NCI-H1436 treated with DMSO at 0.1 percent for 48 hours (cell line): ENCODE measurements at places on chromosomes 13 and 19.

DNA sequence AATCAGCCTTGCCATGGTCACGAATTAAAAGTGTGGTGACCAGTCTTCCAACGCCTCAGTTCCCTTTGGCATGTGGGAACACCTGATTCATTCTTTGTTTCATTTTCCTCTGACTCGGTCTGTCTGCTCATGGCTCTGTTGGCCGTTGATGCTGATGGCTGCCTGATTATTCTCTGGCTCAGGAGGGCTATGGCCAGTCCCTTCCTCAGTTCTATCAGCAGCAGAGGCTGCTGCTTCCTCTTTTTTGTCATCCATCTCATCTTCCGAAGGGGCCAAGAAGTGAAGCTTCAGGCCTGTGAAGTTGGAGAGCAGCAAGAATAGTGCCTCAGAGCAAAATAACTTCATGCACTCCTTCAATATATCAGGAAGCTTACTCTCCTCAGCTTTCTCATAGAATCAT lies 9.5 kb upstream of the MLNR start:
- no peak for DNase-seq

GRCh38 chr19:38281811-38282566 lies 17.6 kb downstream of the SPINT2 start:
- no peak for DNase-seq

GRCh38 chr19:33376423-33376822 lies 2.9 kb downstream of the CEBPG start:
- DNase-seq = no peak

- DNase-seq = no peak
These were observed 8.1 kb downstream of the ZNF766 start for GRCh38 chr19:52277471-52277870.

GRCh38 chr13:58953638-58954037 lies 1210.1 kb downstream of the DIAPH3 start:
- DNase-seq = no peak

DNA sequence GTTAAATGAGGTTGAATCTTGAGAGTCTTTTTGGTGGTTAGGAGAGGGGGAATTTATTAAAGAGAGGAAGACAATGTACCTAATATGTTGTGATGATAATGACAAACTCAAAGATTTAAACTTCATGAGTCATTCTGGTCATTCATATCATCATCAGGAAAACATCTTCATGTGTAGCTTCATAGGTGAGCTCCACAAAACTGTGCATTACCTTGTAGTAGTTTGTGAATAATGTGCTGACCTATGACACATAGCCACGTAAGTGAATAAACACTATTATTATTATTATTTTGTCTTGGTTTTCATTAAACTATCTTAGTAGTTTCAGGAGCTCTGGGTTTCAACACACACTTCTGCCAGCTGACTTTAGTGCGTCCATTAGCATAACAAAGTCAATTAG lies 997 bp upstream of the GPC6 start:
- no peak for DNase-seq

- no peak for DNase-seq
These were observed 30.5 kb upstream of the TUBGCP3 start for GRCh38 chr13:112618501-112618900.

DNA sequence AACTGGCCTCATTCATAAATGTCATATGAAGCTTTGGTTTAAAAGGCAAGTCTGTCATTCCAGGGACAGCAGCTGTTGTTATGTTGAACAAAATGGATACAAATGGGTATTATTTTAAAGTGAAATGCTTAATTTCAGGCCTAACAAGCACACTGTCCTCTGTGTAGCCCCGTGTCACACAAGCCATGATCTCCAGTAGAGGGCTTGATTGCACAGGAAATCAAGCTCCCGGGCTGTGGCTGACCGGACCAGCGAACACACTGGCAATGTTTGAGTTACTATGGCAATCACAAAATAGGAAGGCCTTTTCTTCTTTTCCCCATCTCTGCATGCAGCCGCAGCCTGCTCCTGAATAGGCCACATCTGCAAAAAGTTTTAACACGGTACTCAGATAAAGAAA lies 64.0 kb upstream of the GSX1 start:
- no peak for DNase-seq

- DNase-seq = no peak
These were observed 136.1 kb downstream of the KCTD12 start for GRCh38 chr13:76750126-76750525.

GRCh38 chr13:28658539-28658795 lies 463 bp upstream of the POMP start:
- no peak for DNase-seq

- DNase-seq = no peak
These were observed at the start of gene MAMSTR for GRCh38 chr19:48719263-48720171. TSS of gene MAMSTR (minus strand) at chr19:48719725. CDS start at chr19:48719031, 694 bp downstream.

GRCh38 chr13:35479038-35479492 lies 2.6 kb upstream of the MAB21L1 start:
- no peak for DNase-seq

GRCh38 chr13:85737952-85738351 lies 61.3 kb downstream of the SLITRK6 start:
- no peak for DNase-seq

DNA sequence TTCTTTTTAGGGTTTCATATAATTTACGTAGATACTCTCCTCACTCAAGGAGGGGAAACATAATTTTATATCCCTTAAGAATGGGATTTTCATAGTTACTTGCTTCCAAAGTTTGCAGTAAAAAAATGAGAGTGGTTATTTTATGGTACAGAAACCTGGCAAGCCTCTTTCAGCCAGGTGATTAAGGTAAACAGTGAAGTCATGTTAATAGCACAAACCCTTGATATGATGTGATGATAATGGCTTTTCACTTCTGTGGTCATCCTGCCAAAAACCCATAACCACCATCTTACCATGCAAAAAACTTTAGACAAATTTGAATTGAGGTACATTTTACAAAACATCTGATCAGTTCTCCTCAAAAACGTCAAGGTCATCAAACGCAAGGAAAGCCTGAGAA lies 517.8 kb downstream of the SLITRK5 start:
- DNase-seq = no peak

DNA sequence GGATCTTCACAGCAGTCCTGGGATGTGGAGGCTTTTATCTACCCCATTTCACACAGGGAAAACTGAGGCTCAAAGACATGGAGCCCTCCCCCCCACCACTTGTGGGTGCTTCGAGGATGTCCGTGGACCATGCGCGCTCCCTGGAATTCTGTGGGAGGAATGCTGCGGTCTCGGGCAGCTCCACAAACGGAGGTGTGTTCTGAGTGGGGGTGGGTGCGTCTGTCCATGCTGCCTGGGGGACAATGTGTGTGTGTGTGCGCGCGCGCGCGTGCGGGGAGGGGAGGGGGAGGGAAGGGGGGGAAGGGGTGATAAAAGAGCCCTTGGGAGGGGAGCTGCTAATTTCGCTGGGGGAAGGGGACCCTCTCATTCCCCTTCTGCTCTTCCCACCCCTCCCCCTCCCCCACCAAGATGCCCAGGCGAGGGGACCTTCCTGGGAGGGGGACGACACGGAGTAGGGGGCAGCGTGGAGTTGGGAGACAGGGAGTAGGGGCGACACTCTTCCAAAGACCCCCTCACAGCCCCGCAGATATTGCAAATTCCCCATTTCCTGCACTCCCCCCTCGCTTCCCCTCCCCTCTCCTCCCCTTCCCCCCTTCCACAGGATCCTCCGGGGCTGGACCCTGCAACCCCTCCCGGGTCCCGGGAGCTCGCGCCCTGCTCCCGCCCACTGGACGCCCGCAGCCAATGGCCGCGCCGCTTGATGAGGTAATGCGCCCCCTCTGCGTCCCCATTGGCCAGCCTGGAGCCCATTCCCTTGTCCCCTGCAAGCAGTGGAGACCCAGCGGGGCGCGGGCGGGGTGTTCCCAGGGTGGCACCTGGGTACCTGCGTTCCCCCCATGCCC lies 18.9 kb upstream of the ZNRF4 start:
- DNase-seq = peak; percentile 20

- no peak for DNase-seq
These were observed 14.3 kb upstream of the DHRS12 start for GRCh38 chr13:51818276-51818675.

GRCh38 chr19:52749780-52750179 lies 14.9 kb upstream of the ZNF611 start:
- no peak for DNase-seq

DNA sequence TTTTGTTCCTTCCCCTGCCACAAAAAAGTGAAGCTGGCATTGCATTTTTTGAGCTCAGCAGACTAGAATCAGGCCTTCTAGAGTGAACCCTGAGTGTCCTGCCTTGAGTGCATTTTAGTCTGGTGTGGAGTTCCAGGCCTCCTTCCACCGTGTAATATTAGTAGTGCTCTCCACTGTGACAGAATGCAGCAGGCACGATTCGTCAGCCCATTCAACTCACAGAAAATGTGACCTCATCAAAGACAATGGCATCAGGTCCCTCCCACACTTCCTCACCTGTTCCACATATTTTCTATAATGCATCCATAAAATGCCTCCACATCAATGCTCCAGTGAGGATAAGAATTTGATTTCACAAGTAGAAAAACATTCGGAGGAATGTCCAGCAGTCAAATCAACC lies 227.6 kb downstream of the FGF9 start:
- DNase-seq = no peak

DNA sequence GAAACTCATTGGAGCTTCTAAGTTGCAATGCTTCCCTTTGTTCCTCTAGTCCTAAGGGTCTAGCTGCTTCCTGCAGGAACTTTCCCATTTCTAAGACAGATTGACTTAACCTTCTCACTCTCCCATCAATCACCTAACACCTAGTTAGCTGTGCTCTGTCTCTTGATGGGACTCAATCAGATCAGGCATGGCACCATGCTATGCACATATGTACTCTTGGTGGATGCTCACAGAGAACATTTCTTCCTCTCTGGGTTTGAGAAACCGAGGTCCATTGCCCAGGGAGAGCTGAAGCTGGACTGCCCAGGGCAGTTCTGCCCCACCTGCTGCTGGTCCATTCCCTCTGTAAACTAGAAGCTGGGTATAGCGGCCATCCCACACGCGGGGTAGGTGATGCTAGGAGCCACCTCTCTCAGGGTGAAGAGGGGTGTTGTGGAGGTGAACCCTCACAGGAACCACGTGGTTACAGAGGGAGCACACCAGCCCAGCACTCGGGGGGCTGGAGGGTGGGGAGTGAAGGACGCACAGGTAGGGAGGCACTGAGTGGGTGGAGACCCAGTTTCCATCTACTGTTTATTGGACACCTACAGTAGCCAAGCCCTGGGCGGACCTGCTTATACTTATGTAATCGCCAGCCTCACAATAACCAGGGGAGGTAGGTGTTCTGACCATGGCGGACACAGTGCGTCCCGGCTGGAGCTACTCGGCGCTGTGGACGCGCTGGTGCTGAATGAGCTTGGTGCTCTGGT lies 3.1 kb upstream of the UBE2M start:
- DNase-seq = no peak

GRCh38 chr19:36605877-36606478 lies 865 bp downstream of the ZNF382 start:
- no peak for DNase-seq

DNA sequence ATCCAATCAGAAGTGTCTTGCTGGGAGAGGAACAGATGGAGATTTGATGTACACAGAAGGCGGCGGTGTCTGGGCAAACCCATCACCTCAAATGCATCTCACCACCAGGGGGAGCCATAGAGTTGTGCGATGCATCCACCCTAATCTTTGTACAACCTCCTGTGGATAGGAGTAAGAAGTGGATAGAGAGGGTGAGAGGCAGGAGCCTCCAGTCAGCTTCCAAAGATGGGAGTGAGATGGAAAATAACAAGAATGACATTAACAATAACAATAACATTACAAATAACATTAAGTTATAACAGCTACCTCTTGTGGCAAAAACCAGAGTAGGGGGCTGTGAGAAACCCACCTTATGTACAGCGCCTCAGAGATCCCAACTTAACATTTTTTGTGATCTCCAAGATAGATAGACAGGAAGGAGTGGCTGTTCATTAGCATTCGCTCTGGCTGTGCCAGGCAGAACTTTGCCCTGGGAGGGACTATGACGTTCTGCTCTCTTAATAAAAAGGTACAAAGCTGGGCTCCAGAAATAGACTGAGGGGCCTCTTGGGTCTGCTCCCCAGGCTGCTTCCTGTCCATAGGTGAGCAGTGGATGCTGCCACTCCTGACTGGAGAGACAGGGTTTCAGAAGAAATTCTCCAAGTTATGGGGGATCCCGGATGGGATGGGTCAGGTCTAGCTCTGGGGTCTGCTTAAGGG lies 5.2 kb upstream of the CEACAM18 start:
- no peak for DNase-seq

GRCh38 chr13:23777575-23777870 lies 111.7 kb downstream of the MIPEP start:
- DNase-seq = no peak

DNA sequence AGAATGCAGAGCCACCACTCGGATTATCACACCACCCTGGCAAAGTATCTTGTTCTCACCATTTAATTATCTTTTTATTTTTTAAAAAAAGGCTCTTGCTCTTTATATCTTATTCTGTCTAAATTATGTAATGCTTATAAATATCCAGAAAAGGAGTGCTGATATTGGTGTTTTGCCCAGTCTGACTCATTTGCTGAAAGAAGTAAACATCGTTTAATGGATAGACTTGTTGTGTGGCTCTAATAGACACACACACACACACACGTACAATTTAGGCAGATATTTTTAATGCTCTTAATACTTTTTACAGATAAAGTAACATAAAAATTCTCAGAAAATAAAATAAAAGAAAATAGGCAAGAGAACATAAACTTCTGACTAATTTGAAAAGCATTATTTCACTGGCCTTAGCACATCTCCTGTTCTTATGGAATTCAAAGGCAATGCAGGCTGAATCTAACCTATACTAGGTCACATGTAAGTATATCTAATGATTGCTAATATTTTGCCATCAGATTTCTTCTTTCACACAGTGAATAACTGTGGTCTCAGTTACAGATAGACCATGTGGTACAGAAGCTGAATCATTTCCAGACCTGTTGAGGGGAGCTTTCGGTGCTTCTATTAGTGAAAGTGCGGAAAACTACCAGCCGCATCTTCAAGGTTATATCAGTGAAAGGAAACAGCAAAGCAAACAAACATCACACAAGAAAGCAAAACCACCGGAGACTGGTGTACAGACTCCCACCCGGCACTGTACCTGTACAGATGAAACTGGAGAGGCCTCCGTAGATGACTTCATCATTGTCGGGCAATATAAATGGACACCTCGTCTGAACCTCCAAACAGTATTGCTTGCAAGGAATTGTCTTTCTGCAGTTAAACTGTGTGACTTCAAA lies 642.1 kb upstream of the ARGLU1 start:
- DNase-seq = no peak

GRCh38 chr19:23527797-23528196 lies 132.5 kb upstream of the ZNF91 start:
- no peak for DNase-seq

GRCh38 chr13:51419001-51419636 lies 33.7 kb downstream of the INTS6 start:
- DNase-seq = no peak

DNA sequence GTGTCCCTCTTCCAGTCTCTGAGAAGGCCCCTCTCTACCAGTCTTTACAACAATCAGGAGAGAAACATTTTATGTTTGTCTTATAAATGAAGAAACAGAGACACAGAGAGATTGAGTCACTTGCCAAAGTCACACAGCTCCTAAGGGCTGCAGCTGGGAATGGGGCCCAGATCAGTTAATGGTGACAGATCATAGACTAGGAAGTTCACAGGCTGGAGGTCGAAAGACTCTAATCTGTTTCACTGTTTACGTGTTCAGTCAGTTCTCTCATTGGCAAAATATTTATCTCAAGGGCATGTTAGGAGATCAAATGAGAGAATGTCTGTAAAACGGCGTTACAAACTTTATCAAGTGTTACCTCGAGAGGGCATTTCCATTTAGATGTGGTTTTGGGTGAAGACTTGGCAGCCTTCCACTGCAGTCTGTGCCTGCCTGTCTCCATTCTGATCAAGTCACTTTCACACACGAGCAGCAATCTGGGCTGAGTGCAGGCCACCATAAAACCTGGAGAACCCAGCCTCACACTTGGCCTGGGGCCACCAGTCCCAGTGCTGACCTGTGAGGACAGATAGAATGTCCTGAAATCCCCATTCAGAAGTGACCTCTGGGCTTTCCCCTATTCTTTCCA lies 65.1 kb downstream of the SIAH3 start:
- no peak for DNase-seq
